WTC11 (cell line): ENCODE measurements at places on chromosomes 6 and 20.

DNA sequence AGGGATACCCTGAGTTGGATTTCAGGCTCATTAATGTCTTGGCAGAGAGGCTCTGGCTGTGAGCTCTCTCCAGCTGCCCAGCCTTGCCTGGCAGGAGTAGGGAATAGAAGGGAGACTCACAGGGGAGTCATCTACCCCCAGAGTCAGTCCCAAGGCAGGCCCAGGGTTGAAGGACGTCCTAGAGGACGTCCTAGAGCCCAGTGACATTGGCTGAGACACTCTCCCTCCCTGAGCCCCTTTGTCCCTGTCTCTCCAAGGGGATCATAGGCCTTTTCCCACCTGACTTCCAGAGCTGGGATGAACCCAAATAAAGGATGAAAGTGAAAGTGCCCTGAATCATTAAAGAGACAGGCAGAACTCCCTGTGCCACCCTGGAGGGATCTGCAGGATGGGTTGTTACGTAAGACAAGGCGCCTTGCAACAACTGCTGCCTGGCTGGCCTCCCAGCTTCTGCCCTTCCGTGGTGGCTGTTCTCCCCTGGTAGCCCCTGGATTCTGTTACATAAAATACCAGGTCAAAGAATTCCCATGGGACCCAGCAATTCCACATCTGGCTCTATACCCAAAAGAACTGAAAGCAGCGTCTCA lies 53.6 kb upstream of the SIRPA start:
- no peak for DNase-seq

GRCh38 chr6:12473494-12473893 lies 183.3 kb downstream of the EDN1 start:
- DNase-seq, result no peak

DNA sequence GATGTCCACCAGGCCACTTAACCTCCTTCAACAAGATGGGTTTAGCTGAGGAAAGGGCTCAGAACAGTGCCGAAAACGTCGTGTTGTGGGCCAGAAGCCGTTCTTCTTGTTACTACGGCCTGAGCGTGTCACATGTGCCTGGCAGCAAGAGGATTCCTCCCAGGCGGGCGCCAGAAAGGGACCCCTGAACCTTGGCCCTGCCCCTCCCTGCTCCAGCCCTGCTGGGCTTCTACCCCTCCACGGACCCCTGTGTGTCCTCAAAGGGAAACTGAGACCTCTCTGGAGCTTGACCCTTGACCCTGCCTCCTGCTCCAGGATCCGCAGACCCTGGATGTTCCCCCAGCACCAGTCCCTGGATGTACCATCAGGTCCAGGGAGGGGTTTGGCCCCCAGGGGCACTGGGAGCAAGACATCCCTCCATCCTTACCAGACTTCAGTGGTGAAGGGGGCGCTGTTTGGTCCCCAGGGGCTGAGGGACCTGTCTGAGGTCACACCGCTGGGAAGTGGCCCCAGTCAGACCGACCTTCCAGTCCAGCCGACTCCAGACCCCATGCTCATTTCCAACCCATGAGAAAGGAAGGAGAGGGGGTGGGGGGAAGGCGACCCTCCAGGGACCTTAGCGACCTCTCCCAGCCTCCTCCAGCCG lies 10.1 kb downstream of the HRH3 start:
- no peak for DNase-seq

- DNase-seq, result no peak
Observed at GRCh38 chr20:41035207-41035606, 6.6 kb downstream of the TOP1 start.

- DNase-seq, result no peak
Observed at GRCh38 chr6:127391094-127391953, 47.9 kb upstream of the ECHDC1 start.

GRCh38 chr20:23163562-23163961 lies 77.4 kb upstream of the CD93 start:
- DNase-seq, result no peak

DNA sequence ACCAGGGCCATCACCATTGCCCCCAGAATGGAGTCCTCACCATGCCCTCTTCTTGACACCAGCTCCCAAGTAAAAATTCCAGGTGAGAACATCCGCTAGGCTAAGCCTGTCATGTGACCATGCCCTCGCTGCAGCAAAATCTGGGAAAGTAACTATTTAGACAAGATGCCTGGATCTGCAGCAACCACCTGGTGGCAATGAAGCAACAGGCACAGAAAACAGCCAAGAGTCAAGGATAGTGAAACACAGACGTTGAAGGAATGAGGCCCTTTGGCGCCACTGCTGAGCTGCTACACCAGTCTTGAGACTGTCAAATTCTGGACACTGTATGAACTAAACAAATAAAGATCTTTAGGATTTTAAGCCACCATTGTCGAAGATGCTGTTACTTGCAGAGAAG lies 30.1 kb upstream of the TGM6 start:
- no peak for DNase-seq

DNA sequence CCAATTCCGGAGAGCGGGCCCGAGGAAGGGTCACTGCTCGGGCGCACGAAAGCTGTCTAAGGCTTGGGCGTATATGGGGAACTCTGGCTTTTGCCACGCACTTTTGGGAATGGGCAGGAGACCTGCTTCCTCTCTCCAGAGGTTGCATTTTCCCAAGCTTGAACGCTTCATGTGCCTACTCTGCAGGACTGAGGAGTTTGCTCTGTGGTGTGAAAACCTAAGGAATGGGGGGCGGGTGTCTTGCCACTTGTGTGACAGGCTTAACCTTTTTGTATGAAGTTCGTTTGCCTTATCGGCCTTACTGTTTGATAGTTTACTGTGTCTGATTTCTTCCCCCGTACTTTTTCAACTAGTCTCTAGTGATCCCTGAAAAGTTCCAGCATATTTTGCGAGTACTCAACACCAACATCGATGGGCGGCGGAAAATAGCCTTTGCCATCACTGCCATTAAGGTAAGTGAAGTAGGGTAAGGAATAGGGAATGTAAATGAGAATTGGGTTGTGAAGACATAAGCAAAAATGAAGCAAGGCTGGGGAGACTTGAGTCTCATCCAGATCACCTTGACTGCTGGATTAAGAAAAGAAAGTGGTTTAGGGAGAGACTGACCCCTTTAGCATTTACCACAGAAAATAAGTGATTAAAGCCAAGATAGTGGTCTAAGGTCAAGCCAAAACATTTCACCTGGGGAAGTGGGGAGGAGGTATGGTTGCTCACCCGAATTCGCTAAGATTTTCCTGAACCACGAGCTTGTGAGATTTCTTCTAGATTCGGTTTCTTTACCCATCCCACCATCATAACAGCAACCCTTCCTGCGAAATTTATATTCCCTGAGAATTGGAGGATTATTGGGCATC lies 627 bp downstream of the RPS18 start:
- no peak for DNase-seq

- no peak for DNase-seq
Observed at GRCh38 chr6:148370176-148370575, 27.5 kb downstream of the SASH1 start.

DNA sequence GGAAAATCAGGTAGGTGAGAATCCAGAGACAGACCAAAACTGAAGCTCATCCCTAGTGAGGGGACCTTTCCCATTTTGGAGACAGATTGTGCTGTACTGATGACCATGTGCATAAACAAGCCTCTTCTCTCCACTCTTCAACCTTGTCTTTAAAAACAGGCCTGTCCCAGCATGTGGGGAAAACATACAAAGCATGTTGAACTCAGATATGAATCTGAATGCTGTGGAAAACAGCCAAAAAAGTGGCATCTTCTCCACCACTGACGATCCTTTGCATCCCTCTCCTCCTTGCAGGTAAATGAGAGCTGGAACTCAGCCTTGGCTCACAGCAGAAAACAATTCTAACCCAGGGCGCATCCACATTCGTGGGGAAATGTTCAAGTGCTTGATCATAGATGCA lies 123.7 kb upstream of the FOXQ1 start:
- no peak for DNase-seq

- no peak for DNase-seq
Observed at GRCh38 chr6:91079969-91080368, 493.1 kb upstream of the MAP3K7 start.

- DNase-seq, result no peak
Observed at GRCh38 chr6:90907931-90908655, 321.2 kb upstream of the MAP3K7 start.

DNA sequence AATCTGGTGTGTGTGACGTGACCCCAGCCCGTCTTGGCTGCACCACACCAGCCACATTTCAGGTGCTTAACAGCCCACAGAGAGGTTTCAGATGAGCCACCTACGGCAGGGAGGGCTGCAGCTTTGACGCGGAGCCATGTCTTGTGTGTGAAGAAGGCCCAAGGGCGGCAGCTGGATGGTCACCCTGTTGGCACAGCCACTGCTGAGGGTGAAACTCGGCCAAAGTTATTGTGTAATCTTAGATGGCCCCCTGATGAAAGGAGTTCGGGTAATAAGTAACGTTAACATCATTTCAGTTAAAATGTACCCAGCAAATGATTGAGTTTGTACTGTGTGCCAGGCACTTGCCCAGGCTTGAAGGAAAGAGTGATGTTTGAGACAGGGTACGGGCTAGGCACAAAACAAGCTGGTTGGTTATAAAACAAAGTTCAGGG lies 97.2 kb downstream of the SSR1 start:
- DNase-seq, result no peak

DNA sequence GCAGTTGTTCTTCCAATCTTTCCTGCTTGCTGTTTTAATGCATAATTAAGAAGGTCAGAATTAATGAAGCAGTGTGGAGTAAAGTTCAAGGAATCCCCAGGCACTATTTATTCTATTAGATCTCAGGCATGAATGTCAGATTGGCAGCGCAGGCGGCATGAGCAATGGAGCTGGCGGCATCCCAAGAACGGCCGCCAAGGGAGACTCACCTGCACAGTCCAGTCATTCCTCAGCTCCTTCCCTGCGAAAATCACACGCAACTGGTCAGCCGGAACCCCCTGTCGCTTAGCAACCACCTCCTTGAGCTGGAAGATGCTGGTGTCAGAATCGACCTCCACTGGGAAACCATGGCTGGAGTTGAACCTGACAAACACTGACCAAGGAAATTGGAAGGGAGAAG lies 284.5 kb downstream of the PRKN start:
- DNase-seq, result no peak

DNA sequence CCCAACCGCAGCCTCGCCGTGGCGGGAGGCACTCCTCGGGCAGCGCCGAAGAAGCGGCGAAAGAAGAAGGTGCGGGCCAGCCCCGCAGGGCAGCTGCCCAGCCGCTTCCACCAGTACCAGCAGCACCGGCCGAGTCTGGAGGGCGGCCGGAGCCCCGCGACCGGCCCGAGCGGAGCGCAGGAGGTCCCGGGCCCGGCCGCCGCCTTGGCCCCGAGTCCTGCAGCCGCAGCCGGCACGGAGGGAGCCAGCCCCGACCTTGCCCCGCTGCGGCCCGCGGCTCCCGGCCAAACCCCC lies 525 bp downstream of the PNRC1 start:
- no peak for DNase-seq

DNA sequence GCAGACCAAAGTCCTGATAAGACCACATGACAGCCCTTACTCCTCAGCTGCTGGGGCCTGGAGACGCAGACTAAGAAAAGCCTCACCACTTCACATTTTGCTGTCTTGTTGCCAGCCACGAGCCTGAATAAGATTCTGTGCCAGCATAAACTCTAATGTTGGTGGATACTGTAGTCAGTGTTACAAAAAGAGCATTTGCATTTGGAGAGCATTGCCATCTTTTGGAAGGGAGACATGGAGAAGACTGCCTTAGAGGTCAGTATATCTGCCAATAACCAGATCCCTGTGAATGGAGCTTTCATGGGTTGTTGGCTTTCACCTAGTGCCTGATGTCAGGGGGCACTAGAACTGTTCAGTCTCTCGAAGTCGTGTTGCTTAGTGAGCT lies 315.2 kb downstream of the ZFAND3 start:
- DNase-seq, result no peak

DNA sequence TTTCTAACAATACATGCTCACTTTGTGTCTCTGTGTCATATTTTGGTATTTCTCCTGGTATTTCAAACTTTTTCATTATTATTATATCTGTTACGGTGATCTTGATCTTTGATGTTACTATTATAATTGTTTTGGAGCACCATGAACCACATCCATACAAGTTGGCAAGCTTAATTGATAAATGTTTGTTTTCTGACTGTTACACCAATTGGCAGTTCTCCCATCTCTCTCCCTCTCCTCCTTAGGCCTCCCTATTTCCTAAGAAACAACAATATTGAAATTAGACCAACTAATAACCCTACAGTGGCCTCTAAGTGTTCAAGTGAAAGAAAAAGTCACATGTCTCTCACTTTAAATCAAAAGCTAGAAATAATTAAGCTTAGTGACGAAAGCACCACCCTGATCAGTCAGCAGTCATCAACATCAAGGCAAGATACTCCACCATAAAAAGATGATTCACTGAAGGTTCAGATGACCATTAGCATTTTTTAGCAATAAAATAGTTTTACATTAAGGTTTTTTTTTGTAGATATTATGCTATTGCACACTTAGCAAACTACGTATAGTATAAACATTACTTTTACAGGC lies 61.5 kb downstream of the IBTK start:
- no peak for DNase-seq

DNA sequence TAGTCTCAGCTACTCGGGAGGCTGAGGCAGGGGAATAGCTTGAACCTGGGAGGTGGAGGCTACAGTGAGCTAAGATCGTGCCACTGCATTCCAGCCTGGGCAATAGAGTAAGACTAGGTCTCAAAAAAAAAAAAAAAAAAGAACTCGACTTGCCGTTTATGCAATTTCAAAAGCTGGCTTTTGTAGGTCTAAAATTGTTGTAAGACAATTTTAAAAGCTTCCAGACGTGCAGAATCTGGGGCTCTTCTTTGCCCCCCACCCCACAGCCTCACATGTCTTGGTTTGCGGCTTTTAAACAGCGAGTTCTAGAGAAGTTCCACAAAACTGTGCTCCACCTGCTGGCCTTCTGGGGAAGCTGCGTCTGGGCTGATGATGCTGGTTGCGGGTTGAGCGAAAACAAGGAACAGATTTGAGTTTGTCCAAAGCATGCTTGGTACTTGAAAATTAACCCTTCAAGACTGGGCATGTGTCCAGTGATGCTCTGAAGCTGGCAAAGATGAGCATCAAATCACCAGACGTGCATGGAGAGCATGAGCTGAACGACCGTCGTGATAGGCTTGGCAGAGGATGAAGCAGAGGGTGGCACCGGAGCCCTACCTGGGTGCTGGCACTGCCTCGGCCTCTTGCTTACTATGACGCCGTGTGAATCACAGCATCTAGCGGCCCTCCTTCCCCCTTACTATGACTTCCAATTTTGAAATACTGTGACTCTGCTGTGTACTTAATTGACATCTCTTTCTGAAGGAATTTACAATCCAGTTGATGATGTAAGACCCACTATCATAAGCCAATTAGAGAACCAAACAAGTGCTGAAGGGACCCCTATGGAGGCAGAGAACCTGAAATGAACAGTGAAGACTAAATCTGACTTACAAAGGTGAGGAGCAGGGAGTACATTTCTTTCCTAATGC lies 171.4 kb downstream of the GMPR start:
- DNase-seq, result peak; percentile 68

DNA sequence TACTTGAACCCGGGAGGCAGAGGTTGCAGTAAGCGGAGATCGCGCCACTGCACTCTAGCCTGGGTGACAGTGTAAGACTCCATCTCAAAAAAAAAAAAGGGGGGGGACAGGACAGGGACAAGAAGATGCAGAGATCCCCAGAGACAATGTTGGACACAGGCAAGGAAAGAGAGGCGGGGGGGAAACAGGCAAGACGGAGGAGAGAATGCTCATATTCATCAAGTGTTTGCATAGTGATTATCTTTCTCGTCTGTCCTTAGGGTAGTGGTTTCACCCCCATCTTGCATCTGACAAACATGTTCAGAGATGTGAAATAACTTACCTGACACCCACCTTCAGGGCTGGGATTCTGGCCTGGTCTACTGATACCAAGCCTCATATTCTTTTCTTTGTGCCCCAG lies 29.0 kb downstream of the CHMP4B start:
- no peak for DNase-seq
